ENCODE measurements at places on chromosomes 4 and X. TPM values are rescaled to one million over a fixed set of nuclear protein-coding genes. Genes with fewer than 3 reads are reported as not detected.

FGFR3 gene
- polyA plus RNA-seq, result 2.7 TPM

NDST4 gene
- polyA plus RNA-seq, result 0.92 TPM

KLHL34 gene
- polyA plus RNA-seq, result 0.11 TPM

DNA sequence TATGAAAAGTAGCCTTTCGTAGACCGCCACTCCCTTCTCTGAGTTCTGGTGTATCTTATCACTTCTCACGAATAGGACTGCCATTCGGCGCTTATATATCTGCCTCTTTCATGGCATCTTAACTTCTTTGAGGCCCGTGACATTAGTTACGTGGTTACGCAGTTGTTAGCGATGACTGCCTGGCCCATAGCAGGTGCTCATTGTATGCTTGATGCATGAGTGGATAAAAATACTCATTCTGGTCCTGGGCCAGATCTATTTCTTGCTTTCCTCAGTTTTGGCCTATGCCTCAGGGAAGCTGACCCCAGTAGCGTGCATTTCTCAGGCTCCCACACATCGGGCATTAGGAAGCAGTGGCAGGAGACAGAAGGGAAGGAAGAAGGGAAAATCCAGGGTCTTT lies 60.7 kb upstream of the PITX2 start:
- DNase-seq, result no peak

DNA sequence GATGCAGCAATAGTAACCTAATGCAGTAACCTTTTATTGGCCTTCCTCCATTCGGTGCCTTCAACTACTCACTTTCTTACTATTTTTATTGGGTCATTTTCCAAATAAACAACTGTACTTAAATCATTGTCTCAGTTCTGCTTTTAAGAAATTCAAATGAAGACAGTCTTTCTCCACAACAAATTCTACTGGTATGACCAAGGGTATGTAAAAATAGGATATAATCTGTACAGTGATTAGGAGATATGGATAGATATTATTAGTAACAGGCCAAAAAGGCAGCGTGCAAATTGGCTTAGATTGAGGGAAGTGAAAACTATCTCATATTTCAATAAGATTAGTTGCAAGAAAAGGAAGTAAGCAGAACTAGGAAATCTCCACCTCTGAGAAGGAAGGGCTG lies 177.4 kb upstream of the PPP1R2C start:
- no peak for DNase-seq

DNA sequence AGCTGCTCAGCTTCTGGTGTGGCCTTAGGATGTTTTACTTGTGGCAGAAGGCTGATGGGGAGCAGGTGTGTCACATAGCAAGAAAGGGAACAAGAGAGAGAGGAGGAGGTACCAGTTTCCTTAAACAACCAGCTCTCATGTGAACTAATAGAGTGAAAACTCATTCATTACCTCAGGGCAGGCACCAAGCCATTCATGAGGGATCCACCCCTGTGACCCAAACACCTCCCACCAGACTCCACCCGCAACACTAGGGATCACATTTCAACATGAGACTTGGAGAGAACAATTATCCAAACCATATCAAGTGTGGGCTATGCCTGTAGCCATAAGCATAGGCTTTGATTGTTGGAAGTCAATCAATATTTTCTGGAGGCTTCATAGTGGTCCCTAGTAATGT lies 56.0 kb downstream of the GSX2 start:
- no peak for DNase-seq

GRCh38 chr4:157895205-157895604 lies 277.6 kb downstream of the GASK1B start:
- no peak for DNase-seq

- no peak for DNase-seq
Measured at GRCh38 chr4:93157986-93158385, 670.6 kb upstream of the ATOH1 start.

- no peak for DNase-seq
Measured at GRCh38 chrX:15142084-15142715, 127.7 kb downstream of the ASB9 start.

GRCh38 chr4:147780137-147780777 lies 48.4 kb downstream of the ARHGAP10 start:
- no peak for DNase-seq

GRCh38 chr4:183426507-183426906 lies 17.9 kb upstream of the CDKN2AIP start:
- no peak for DNase-seq

DNA sequence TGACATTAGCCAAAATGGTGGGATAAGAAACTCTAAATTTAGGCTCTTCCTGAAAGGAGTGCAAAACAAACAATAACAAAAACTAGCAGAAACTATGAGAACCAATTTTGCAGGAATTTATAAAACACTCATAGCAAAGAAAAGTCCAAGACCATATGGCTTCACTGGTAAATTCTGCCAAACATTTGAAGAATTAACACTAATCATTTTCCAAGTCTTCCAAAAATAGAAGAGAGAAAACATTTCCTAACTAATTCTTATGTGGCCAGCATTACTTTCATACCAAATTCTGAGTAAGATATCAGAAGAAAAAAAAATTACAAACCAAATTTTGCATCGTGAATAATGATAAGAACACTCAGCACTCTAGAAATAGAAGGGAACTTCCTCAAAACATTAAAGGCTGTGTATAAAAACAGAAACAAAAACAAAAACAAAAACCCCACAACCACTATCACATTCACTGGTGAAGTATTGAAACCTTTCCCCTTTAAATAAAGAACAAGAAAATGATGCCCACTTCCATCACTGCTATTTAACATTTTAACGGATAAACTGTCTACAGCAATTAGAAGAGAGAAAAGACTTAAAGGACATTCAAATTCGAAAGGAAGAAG lies 524.3 kb upstream of the GALNTL6 start:
- no peak for DNase-seq

All from left renal pelvis (tissue), 4 donors.